ENCODE measurements at places on chromosomes 12 and 14.

DNA sequence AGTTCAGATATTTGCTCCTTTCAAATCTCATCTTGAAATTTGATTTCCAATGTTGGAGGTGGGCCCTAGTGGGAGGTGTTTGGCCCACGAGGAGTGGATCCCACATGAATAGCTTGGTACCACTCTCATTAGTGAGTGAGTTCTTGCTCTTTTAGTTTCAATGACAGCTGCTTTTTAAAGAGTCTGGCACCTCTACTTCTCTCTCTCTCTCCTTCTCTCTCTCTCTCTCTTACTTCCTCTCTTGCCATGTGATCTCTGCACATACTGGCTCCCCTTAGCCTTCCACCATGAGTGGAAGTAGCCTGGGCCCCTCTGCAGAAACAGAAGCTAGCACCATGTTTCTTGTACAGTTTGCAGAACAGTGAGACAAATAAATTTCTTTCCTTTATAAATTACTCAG, 25.1 kb downstream of the GPR65 start:
- DNase-seq = no peak

DNA sequence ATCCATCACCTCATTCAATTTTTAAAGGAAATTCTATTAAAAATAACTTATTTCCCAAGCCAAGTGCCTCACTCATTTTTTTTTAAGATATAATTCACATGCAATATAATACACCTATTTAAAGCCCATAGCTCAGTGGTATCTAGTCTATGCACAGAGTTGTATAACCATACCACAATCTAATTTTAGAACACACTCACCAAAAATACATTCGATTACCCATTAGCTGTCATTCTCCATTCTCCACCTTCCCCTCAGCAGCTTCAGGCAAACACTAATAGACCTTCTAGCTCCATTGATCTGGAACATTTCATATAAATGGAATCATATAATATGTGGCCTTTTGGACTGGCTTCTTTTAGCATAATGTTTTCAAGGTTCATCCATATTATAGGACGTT, 49.5 kb downstream of the CLMN start:
- DNase-seq = no peak

DNA sequence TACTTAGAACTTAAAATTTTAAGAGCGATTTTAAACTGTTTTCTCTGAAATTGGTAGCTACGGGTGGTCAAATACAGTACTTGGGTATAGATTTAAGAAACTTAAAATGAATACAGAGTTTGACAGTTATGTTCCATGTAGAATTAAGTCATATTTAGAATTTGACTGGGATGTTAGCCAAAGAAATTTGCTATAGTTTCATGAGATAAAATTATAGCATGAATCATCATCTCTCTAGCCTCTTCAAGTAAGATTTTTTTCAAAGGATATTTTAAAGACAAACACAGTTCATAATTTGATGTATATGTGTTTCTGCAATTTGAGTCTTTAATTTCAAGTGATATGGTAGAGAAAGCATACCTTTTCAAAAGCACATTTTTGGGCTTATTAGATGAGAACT, 41.0 kb downstream of the ZCRB1 start:
- DNase-seq = no peak

DNA sequence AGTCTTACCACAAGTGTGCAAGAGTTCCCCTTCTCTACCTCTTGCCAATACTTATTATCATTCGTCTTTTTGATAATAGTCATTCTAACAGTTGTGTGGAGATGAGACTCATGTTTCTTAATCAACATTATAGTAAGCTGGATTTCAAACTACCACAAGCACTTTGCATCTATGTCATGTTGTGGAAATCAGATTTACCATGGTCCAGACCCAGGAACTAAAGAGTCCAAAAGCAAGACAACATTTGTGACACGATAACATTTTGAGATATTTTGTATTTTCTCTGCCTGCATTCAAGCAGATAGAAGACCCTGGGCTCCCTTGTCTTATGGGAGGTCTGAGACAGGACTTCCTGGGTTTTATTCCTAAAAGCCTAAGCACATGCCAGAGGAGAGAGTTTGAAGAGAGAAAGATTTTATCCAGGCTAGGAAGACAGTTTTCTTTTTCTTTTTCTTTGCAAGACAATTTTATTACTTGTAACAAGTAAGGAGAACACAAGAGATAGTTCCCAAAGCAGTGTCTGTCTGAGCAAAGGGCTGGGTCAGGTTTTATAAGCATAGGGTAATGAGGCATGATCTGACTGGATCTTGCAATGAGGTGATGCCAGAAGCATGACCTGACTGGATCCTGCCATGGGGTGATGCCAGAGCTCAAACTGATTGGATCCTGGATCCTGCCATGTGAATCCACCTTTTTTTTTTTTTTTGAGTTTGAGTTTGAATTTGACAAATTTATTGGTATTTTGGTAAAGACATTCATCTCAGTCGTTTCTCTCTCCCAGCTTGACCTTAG, 180.5 kb upstream of the HMGA2 start:
- DNase-seq = no peak

GRCh38 chr12:75564852-75565251, 53.4 kb upstream of the KRR1 start:
- DNase-seq = no peak

- no peak for DNase-seq
These were observed 26.8 kb downstream of the IFT43 start for GRCh38 chr14:76012354-76012753.

- no peak for DNase-seq
These were observed 21.4 kb downstream of the KLRF2 start for GRCh38 chr12:9902539-9903228.

GRCh38 chr14:104926619-104927431, 2.1 kb downstream of the PLD4 start:
- DNase-seq = no peak

- peak; percentile 98 for DNase-seq
These were observed 472.0 kb upstream of the TBX3 start for GRCh38 chr12:115155665-115156645.

GRCh38 chr12:50971946-50972345, 19.6 kb downstream of the HIGD1C start:
- DNase-seq = peak; percentile 22

DNA sequence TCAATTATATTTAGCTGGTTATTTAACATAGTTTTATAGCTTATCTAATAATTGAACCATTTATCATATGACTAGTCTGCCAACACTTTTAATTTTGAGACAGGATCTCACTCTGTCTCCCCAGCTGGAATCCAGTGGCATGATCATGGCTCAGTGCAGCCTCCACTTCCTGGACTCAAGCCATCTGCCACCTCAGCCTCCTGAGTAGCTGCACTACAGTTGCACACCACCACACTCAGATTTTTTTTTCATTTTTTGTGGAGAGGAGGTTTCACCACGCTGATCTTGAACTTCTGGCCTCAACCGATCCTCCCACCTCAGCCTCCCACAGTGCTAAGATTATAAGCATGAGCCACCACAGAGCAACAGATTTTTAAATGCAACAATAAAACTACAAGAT, 151.4 kb upstream of the MDGA2 start:
- no peak for DNase-seq

DNA sequence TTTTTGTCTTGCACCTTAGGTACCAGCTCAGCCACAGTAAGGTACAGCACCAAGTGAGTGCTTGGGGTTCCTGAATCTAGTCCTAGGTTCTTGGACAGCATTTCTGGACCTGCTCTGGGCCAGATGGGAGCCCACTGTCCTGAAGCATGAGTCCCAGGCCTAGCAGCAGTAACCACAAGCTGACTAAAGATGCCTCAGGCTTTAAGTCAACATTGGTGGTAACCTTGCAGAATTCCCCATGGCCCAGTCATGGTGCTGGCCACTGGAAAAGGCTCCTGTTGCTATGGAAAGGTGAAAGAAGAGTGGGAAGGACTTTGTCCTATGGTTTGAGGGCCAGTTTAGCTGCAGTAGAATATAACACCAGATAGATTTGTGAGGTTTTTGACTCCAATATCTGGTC, 86.9 kb upstream of the CLEC14A start:
- DNase-seq = peak; percentile 65

DNA sequence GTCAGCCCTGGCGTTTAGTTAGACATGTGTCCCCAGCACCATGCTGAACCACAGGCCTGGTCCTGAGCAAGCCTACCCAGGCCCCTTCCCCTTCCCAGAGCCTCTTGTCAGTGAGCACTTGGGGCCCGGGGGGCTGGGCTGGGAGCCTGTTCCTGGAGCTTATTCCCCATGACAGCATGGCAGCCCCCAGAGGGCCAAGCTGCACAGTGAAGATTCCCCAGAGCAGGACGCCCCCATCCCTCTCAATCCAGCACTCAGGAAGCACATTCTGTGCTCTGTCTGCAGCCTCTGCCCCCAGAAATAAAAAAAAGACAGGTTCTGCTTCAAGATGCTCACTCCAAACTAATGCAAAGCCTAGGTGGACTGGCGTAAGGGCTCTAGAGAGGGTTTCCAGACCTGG, 117.3 kb downstream of the LGMN start:
- DNase-seq = no peak

GRCh38 chr12:78087363-78087675, 256.6 kb downstream of the NAV3 start:
- DNase-seq = no peak

GRCh38 chr12:102051431-102051965, 10.3 kb downstream of the WASHC3 start:
- DNase-seq = no peak

GRCh38 chr14:93765155-93765554, 23.1 kb downstream of the PRIMA1 start:
- DNase-seq = no peak

- no peak for DNase-seq
These were observed 42.7 kb downstream of the ATF7IP start for GRCh38 chr12:14408208-14408607.

DNA sequence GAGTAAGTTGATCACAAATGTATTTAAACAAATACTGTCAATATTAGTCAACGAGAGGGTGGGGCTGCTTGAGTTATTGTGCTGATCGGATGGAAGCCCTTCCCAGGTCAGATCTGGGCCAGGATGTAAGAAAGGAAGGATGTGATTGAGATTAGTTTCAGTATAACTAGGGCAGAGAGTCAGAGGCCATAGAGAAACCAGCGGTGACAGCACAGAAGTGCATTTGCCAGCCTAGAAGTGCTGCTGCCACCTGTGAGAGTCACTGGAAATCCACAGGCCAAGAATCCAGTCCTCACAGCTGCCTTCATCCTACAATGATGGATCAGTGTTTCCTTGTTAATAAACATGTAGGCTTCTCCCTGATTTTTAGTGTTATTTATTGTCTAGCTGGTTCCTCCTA, 9.8 kb upstream of the FERMT2 start:
- DNase-seq = no peak

- DNase-seq = no peak
These were observed 136.7 kb downstream of the ZNF664 start for GRCh38 chr12:124109760-124110159.

DNA sequence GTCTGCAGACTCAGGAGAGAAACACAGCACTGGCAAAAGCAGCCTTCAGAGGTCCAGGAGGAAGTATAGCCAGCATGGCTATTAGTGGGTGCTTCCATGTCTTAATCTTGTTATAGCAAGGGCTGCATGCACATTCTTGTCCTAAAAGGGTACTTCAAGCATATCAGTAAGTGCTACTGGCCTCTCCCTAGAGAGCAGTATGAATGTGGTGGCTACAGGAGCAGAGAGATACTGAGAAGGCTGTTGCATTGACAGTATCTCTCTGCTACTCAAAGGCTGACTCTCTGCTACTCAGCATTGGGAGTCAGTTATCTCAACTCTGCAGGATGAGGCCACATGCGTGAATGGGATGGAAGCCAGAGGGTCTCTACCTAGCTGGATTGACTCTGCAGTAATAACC, 2.0 kb downstream of the GARIN6 start:
- DNase-seq = no peak

DNA sequence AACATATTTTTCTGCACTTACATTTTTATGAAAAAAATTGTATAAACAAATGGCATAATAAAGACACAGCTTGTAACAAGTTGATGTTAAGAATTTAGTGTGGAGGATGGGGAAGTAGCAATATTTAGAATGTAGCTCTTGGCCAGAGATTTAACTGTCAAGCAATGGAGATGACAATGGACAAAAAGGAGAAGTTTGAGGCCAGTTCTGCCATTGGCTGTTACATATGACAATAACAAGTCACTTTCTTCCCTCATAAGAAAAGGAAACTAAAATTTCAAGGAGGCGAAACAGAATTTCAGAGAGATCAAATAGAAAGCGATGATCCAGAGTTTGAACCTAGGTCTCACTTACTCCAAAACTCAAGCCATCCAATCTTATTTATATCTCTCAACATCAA, 122.8 kb upstream of the CCDC175 start:
- no peak for DNase-seq

- DNase-seq = no peak
These were observed 2.9 kb downstream of the SMUG1 start for GRCh38 chr12:54185919-54186318.

GRCh38 chr12:28536088-28536487, 345.8 kb downstream of the CCDC91 start:
- peak; percentile 73 for DNase-seq

- DNase-seq = no peak
These were observed 34.6 kb upstream of the KCNJ8 start for GRCh38 chr12:21809100-21809499.

- DNase-seq = no peak
These were observed 25.0 kb upstream of the HSPB8 start for GRCh38 chr12:119153477-119154434.

DNA sequence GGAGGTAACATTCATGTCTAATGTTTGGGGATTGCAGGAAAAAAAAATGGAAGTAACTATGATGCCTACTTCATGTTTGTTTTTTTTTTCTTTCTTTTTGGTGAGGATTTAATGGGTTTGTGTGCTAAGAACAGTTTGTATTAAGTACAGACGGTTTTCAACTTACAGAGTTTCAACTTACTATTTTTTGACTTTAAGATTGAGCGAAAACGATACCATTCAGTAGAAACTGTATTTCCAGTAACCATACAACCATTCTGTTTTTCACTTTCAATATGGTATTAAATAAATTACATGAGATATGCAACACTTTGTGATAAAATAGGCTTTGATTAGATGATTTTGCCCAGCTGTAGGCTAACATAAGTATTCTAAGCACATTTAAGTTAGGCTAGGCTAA, 10.4 kb downstream of the TECPR2 start:
- DNase-seq = no peak

- no peak for DNase-seq
These were observed 73.8 kb upstream of the ARID2 start for GRCh38 chr12:45655743-45656142.

GRCh38 chr12:128069359-128069997, 197.5 kb upstream of the TMEM132C start:
- peak; percentile 58 for DNase-seq

DNA sequence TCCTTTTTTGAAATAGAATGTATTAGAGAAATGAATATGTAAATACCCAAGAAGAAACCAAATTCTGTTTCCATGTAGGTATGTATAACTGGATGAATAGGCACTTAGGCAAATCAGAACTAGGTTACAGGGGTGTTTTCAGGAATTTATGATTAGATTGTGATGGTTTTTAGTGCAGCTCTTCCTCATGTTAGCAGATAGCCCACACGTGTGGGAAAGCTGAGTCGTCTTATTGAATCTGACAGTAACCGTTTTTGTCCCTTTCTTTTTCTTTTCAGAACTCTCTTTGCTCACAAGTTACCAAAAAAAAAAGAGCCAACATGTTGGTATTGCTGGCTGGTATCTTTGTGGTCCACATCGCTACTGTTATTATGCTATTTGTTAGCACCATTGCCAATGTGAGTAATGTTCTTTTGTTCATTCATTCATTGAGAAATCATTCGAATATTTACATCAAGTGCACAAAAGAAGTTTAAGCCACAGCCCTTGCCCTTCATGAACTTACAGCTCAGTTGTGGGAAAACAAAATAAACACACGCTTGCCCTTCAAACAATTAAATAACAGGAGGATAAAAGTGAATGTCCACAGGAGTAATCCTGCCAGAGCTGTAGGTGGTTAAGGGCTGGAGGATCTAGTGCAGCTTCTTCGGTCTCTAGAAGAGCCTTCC, 14.8 kb downstream of the EMP1 start:
- no peak for DNase-seq

GRCh38 chr14:23727566-23728335, 91.6 kb downstream of the DHRS2 start:
- peak; percentile 28 for DNase-seq

All from HS-5 (cell line).